ENCODE measurements at places on chromosomes 2 and 18.

GRCh38 chr2:109133746-109134145 lies 4.7 kb downstream of the SH3RF3 start:
- no peak for DNase-seq

DNA sequence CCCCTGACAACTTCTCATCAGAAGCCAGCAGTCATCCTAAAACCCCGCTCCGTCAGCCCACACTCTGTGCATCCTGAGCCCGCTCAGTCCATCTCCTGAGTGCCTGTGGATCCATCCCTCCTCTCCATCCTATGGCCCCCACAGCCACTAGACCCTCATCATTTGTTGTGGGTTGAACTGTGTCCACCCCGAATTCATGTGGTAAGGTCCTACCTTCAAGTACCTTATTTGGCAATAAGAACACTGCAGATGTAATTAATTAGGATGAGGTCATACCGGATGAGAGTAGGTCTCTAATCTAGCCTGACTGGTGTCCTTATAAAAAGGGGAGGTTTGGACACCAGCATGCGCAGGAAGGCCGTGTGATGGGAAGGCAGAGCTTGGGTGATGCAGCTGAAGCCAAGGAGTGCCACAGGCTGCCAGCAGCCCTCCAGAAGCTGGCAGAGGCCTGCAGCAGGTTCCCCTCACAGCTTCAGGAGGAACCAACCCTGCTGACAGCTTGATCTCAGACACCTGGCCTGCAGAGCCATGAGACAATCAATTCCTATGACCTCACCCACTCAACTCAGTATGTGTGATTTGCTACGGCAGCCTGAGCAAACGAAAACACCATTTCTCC lies 192.4 kb downstream of the ZBTB7C start:
- DNase-seq = no peak

- peak; percentile 24 for DNase-seq
Observed at GRCh38 chr2:111106706-111107105, 14.0 kb upstream of the BCL2L11 start.

GRCh38 chr2:240393831-240394410 lies 41.5 kb upstream of the GPC1 start:
- peak; percentile 60 for DNase-seq

DNA sequence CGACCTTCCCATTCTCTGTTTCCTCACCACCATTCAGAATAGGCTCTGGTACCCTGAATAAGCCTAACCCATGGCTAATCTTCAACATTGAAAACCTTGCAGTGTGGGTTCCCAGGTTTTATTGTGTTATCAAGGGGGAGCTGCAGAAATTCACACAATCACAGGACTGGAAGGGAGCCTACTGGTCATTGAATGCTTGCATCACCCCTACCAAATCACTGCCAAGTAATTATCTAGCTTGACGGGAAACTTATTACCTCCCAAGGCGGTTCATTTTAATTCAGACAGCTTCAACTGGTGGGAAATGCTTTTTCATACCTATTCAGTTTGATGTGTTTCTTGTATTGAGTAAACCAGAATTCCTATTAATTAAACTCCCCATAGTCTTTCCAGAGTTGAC lies 33.6 kb upstream of the EFEMP1 start:
- peak; percentile 45 for DNase-seq

- no peak for DNase-seq
Observed at GRCh38 chr2:71944183-71944550, 203.5 kb downstream of the CYP26B1 start.

DNA sequence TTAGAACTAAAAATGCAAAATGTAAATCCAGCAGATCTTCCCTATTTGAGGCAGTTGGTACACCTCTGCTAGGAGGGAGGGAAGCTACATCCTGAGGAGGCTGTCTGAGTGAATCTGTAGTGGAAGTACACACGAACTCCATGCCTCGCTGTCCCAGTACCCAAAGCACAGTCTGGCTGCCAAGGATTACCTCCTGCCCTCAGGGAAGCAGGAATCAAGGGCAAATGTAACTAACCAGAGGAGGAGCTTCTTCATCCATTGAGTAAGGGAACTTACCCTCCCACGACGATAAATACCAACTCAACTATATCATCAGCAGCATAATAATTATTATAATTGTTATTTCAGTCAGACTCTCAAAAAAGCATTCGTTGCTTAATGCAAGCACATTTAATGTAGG lies 2.1 kb downstream of the DHRS9 start:
- DNase-seq = peak; percentile 72

DNA sequence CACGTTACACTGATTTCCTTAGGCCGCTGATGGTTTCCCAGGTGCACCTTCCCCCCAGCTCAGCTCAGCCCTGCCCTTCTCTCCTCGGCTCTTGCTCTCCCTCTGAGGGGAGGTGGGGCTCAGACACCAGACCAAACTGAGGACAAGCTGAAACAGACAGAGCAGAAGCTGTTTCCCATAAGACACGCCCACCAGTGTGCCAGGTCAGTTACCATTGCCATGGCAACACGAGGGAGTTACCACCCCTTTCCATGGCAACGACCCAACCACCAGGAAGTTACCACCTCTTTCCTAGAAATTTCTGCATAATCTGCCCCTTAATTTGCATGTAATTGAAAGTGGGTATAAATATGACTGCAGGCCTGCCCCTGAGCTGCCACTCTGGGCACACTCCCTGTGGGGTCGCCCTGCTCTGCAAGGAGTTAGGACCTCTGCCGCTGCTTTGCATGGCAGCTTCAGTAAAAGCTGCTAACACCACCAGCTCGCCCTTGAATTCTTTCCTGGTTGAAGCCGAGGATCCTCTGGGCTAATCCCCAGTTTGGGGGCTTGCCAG lies 120.9 kb upstream of the SMIM21 start:
- no peak for DNase-seq

DNA sequence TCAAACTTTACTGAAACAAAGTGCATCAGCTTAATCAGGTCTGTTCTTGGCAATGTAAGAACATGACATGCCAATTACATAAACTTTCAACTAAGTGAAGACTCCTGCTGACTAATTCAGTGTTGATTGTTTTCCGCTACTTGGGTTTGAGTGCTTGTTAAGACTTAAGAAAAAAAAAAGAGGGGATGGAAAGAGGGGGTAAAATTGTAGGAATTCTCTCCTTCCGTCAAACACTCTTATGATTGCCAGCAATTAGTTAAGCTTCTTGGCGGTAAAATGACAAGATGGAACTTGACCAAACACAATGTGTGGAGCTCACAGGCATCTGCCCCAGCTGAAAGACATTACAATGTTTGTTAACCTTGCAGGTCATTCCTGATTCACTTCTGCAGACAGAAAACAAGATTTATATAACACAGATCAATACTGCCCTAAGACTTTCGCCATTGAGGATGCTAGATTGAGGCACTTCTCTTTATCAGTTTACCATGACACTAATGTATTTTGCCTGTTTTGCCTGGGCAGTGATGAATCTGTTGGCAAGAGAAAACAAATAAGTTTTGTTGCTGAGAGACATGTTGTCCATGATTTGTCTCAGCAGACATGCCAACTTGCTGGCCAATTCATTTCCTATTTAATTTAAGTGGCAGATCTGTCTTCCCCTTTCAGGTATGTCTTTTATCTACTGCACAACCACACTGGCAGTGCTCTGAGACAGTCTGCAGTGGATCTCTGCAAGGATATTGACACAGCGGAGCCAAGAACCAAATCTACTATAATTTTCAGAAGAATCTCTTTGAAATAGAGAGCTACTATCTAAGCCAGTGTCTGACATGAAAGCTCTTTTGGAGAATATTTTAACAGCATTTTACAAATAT lies 410.0 kb upstream of the KCNH7 start:
- DNase-seq = peak; percentile 17

- no peak for DNase-seq
Observed at GRCh38 chr2:207284556-207285472, 119.1 kb upstream of the KLF7 start.

- no peak for DNase-seq
Observed at GRCh38 chr2:186702006-186702405, 8.1 kb downstream of the FAM171B start.

DNA sequence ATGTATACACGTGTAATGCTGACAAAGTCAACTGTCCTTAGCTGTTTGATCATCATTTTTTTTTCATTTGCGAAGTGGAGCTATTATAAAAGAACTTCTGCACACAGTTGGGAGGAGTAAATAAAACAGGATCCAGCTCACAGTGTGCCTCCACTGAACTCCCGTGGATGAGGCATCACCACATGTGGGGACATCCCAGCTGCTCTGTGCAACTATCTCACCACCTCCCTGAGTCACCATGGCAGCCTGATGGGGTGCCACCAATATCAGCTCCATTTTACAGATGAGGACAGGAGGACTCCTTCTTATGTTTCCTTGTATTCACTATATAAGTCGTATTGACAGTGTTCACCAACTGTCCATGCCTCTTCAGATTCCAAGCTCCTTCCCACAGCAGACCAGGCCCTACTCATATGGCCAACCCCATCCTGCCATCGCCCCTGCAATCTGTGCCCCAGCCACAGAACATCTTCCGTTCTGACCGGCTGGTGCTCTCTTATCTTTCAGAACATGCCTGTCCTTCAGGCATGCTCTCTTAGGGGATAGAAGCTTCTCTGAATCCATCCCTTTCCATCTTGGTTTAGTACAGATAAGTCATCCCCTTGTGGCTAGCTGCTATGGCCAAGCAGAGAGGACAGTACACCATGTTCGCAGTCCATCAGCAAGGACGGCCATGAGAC lies 288.1 kb downstream of the RNF144A start:
- no peak for DNase-seq

- no peak for DNase-seq
Observed at GRCh38 chr2:46439582-46439981, 39.8 kb upstream of the TMEM247 start.

- DNase-seq = no peak
Observed at GRCh38 chr2:197274349-197274748, 36.2 kb downstream of the ANKRD44 start.

DNA sequence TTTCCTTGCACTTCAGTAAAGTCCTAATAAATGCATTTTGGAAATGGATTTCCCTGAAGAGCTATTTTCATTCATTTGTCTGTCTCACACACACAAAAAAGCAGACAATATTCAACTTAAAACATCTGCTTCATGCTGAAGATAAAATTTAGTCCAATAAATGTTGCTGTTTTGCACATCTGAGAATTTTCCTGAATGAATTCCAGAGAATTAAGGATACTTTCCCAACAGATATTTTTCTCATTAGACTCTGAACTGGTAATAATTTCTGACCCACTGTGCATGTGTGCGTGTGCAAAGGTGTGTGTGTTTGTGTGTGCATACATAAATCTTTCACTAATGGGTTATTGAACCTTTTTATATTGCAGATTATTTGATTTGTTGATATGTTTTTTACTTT lies 390.2 kb upstream of the TMEFF2 start:
- DNase-seq = no peak

DNA sequence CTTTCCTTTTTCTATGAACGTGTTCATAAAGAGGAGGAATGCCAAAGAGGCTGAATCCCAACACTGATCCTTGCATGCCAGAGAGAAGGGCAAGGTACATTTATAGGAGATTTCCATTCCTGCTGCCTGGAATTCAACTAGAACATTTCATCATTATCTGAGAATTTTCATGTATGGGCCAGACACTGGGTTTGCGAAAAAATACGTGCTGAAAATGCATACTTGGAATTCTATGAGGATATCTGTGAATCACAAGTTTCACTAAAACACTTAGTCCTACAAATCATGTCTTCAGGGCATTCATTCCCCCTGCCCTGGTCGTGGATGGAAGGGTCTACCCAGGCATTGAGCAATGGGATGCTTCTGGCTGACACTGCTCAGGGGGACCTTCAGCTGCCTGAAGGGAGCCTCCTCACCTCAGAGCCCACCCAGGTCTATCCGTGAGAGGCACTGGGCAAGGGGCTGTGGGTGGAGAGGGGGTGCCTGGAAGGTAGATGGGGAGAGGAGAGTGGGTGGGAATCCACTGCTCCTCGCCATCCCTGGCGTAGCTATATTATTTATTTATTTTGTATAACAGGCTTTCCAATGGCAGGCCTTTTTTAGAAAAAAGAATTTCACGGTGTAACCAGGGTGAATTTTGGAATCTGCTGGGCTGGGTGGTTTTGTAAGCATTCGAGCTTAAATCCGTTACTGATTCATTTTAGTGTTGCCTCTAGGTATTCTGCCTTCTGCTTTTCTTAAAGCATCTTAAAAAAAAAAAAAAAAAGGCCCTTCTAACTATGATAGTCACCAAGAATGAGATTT lies 560.6 kb upstream of the ID2 start:
- no peak for DNase-seq

- DNase-seq = no peak
Observed at GRCh38 chr18:31093294-31093693, 8.9 kb downstream of the DSC2 start.

DNA sequence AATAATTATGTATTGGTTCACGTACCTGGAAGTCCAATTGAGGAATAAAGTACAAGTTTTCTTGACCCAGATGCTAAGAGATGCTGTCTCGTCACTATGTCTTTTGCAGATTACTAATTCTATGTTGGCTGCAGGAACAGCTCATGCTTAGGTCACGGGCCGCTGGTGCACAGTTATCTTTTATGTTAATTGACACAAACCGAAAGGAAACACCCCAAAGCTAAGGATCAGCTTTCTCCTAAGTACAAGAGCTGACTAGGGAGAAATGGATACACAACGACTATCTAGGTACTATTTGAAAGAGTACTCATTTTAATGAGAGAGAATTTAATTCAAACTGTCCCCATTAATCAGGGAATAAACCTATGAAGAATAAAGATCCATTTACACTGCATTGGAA lies 217.7 kb upstream of the SLC35G4 start:
- no peak for DNase-seq

- no peak for DNase-seq
Observed at GRCh38 chr2:233346930-233347329, 7.4 kb upstream of the DGKD start.

DNA sequence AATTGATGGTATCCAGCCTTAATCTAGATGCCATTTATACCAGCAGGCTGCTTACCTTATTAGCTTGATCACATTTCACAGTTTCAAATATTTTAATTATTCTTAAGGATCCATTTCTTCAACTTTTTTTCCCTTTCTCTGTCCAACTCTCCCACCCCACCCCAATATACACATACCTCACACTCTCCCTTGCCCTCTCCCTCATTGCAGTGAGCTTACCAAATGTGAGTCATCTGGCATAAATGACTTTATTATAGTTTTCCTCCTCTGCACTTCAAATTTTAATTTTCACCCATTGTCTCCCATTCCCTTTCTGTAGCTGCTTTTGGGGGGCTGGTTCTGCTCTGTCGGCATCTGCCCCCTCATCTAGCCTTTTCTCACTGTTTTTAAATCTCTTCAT lies 12.9 kb downstream of the HTR2B start:
- DNase-seq = peak; percentile 50

GRCh38 chr2:118936306-118936705 lies 5.7 kb upstream of the MARCO start:
- DNase-seq = no peak

- no peak for DNase-seq
Observed at GRCh38 chr2:59233920-59234319, 992.8 kb upstream of the FANCL start.

All from fibroblast of mammary gland (primary cell).